ENCODE measurements at places on chromosomes 12 and 14.

DNA sequence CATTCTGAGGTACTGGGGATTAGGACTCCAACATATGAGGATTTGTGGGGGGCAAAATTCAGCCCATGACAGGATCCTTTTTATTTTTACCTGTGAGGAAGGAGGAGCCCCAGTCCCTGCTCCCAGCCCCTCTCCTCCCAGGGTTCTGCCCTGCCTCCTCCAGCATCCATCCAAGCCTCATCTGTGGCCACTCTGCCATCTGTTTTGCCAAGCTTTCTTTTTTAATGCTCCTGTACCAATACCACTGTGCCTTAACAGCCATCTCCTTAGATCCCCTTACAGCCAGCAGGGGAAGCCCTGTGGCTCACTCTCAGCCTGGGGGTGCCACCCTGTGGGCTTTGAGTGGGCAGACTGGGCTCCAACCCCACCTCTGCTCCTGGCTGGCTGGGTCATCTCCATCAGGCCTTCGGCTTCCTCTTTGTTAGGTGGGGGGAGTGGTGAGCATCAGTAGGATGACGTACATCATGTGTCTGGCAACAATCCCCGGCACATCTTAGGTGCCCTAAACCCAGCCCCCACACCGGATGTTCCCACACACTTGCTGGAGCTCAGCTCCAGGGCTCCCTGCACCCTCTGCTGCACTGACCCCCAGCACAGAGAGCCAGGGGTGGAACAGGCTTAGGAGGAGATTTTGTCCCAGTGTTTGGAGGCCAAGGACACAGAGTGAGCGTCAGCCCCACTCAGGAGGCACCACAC is 40.2 kb downstream of the CYP46A1 start:
- no peak for DNase-seq

DNA sequence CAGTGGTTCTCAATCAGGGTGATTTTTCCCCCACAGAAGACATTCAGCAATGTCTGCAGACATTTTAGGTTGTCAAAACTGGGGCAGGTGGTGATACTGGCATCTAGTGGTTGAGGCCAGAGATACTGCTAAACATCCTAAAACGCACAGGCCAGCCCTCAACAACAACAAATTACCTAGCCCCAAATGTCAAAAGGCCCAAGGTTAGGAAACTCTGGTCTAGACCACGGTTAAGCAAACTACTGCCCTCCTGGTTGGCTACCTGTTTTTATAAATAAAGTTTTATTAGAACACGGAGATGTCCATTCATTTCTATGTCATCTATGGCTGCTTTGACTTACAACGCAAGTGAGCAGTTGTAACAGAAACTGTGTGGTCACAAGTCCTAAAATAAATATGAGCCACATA is 186.7 kb downstream of the EFCAB11 start:
- DNase-seq, result peak; percentile 64

GRCh38 chr12:77847060-77847541 is 16.4 kb downstream of the NAV3 start:
- DNase-seq, result peak; percentile 55

DNA sequence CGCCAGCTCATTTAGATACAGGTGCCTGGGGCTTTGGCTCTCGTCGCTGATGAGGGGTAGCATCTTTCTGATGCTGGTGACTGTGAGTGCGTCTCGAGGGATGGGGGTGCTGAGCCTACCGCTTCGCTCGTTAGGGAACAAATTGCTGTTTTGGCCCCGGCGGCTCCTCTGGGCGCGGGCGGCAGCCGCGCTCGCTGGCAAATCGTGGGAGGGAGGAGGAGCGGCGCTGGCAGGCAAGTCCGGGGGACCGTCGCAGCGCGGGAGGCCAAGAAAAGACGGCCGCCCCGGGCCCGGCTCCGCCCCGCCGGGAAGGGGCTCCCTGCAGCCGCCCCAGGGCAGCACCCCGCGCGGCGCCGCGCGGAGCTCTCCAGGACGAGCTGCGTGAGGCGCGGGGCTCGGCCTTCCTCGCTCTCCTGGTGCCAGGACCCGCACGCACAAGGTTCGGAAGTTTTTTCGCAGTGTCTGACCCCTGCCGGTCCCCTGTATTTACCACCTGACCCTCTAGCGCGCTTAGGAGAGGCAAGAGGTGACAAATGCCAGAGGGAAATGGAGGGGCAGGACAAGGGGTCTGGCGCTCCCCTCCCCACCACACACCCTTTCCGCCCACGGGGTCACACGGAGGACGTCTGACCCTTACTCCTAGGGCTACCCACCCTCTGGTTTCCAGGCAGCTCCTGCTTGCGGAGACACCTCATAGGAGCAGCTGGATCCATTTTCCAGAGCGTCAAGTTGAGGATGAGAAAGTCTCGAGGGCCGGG is 899 bp upstream of the KCNH3 start:
- no peak for DNase-seq

DNA sequence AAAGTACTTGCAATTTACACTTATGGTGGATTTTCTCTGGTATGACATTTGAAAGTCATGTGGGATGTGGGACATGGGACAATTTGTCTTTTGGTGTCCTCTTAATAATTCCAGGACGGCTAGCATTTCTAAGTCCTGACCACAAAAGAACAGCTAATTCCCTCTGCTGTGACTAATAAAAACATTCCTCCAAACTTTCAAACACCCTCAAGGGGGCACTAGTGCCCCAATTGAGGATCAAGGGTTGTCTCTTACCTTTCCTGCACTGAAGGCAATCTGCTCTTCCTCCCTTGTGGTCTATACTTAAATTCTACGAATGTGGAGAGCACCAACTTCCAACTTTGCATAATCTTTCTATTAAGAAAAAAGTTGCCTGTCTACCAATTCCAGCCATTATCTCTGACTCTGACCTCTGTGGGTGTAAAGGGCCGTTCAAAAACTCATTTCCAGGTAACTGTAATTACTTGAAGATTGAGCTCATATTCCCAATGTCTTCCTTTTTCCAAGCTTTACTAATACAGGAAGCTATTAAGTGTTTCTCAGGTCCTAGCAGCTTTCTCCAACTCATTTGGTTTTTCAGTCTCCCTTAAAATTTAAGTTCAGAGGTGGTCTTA is 210.2 kb downstream of the PTPRO start:
- peak; percentile 88 for DNase-seq

DNA sequence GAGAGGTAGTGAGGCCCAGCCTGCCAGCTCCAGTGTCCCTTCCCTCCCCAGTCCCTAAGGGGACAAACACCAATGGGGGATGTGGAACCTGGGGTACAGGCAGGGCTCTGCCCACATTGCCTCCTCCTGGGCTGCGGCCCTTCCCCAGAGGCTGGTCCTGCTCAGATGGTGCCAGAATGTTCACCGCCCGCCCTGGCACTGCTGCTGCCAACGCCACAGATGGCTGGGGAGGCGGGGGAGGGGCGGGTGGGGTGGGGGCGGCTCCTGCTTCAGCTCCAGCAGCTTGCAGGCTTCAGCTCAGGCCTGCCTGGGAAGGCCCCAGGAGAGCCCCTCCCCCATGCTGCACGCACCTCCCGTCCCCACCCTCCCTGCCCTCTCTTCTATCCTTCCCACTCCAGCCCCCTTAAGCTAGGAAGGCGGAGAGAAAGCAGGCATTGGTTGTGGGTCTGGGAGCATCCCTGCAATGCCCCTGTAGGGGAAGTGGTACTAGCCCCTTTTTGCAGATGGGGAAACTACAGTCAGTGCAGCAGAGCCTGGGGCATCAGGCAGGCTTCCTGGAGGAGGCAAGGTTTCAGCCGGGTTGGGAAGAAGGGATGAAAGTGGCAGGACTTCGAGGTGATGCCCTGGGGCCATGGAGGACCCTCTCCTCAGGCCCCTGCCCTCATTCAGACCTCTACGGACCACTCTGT is 2.0 kb upstream of the BEGAIN start:
- no peak for DNase-seq

DNA sequence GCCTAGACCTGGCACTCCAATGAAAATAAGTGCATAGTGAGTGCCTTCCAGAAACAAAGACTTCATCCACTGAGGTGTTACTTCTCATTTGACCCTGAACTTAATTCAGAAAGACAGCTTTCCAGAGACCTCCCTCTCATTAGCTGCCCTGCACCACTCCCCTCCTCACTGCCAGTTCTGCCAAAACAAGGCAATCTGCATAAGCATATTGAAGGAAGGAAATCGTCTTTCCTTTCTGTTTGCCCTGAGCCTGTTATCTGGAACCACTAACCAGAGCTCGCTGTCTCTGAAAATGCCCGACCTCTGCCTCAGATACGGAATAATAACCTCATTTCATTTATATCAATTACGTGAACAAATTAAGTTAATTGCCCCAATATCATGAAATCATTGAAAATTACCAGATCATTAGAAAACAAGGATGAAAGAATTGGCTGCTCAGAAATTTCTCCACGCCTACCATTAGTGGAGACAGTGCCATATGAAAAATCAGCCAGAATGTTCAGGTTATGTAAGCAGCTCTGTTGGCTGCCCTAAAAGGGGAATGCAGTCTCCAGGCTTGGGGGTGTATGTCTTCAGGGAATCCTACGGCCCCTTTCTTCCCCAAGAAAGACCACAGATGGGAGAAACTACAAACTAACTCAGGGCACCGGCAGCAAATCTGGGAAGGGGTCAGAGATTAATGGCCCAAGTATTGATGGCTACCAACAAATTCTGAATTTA is 149.9 kb upstream of the FKBP4 start:
- DNase-seq, result no peak

DNA sequence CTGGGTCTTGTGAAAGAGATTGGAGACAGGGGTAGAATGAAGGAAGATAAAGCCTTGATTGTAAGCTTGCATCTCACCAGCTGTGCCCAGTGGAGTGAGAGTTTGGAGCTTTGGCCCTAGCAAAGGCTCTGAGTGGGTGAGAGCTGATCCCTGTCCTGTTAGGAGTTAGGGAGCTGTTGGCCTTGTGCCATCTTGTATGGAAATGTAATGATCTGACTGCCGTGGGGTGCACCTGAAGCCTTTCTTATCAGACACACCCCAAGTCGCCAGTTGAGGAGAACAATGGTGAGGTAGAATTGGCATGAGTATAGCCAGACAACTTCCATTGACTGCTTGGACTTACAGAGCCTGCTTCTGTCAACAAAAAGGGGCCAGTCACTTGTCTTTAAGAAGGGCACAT is 130.1 kb downstream of the PRKCH start:
- no peak for DNase-seq

- no peak for DNase-seq
These were observed 152.2 kb upstream of the DIO3 start for GRCh38 chr14:101409006-101409543.

- peak; percentile 8 for DNase-seq
These were observed 63.0 kb downstream of the FOS start for GRCh38 chr14:75341620-75342019.
